NCI-H226 (cell line): ENCODE measurements at places on chromosomes 13 and 19.
A peak's percentile ranks its signal among the peaks of the same experiment; 100 is the strongest.

DNA sequence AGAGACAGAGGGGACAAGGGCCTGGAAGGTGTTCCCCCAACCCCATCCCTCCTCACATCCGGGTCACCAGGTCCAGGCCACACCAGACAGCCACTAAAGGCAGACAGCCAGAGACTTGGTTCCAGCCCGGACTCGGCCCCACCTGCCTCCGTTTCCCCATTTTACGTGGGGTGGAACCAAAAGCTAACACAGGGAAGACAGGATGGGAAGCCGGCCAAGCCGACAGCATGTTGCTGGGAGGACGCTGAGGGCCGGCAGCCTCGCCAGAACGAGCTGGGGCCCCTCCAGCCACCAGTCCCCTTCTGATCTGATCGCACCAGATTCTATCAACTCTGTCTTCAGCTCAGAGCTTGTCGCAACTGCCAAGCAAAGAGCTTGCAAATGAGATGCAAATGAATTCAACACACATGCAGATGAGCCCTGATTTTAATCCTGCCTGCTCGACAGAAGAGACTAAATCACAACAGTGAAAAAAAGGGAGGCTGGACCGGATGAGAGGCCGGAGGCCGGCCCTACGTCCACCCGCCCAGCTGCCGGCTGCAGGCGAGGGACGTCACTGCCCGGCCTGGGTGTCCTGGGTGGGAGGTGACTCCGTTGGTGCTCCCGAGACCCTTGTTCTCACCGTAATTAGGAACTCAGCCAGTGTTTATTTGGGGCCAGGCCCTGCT is 17.5 kb upstream of the SHC2 start:
- no peak for DNase-seq

DNA sequence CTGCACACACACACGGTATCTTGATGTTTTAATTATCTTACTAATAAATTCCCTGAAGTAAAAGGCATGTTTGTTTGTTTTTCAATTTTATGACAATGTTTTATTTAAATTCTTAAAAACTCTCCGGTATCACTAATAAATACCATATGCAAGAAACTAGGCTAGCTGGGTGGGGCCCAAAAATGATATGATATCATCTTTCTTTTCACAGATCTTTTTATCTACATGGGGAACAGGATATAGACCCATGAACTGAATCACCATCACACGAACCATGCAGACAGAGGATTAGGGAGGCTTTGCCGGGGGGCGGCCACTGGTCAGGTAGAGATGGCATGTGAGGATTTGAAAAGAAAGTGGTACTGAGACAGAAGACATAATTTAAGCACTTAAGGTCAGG is 266.4 kb downstream of the ENOX1 start:
- DNase-seq: no peak

DNA sequence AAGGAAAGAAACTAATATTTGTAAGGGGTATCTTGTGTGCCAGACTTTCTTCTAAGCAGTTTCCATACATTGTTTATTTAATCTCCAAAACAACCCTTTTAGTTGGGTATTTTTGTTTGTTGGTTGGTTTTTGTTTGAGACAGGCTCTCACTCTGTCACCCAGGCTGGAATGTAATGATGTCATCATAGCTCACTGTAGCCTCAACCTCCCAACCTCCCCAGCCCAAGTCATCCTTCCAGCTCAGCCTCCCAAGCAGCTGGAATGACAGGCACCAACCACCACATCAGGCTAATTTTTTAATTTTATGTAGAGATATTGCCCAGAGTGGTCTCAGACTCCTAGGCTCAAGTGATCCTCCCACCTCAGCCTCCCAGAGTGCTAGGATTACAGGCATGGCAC is 41.2 kb upstream of the LSM14A start:
- DNase-seq: no peak

DNA sequence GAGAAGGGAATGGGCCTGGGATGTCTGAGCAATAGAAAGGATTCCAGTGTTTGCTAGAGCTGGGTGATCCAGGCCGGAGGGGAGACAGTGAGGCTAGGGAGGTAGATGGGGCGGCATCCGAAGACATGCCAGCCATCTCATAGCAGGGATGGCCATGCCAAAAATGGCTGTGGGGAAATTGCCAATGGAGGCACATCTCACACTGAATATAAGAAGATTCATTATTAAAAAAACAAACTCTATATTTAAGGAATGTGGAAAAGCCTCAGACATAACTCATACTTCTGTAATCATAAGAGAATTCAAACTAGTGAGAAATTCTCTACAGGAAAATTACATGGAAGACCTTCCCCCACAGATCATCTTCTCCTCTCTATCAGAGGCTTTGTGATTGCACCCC is 289.2 kb downstream of the FGF9 start:
- no peak for DNase-seq

- peak; percentile 17 for DNase-seq
Observed at GRCh38 chr13:64471916-64472315, 2758.2 kb downstream of the PCDH9 start.

GRCh38 chr19:16571283-16571682 is 932 bp downstream of the SLC35E1 start:
- no peak for DNase-seq

DNA sequence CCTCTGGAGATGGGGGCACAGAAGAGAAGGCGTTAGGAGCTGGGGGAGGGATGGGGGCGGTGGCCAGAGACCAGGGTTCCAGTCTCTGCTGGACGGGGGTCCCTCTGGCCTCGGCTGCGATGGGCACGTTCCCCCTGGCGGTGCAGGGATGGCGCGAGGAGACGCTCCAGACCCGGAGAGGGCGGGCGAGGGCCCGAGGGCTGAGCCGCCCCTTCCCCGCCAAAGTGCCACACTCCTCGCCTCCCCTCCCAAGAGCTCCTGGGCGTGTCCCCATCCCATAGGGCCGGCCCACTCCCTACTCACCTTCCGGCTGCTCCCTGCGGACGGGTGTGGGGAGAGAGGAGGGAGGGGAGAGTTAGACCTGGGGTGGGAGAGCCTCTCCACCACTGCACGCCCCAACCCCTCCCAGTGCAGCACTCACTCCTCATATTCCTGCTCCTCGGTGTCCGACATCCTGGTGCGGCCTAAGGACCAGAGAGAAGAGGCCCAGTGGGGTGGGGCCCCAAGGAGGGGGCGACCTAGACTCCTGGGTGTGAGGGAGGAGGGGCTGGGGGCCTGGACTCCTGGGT is 2.2 kb downstream of the TNNT1 start:
- DNase-seq: peak; percentile 98

DNA sequence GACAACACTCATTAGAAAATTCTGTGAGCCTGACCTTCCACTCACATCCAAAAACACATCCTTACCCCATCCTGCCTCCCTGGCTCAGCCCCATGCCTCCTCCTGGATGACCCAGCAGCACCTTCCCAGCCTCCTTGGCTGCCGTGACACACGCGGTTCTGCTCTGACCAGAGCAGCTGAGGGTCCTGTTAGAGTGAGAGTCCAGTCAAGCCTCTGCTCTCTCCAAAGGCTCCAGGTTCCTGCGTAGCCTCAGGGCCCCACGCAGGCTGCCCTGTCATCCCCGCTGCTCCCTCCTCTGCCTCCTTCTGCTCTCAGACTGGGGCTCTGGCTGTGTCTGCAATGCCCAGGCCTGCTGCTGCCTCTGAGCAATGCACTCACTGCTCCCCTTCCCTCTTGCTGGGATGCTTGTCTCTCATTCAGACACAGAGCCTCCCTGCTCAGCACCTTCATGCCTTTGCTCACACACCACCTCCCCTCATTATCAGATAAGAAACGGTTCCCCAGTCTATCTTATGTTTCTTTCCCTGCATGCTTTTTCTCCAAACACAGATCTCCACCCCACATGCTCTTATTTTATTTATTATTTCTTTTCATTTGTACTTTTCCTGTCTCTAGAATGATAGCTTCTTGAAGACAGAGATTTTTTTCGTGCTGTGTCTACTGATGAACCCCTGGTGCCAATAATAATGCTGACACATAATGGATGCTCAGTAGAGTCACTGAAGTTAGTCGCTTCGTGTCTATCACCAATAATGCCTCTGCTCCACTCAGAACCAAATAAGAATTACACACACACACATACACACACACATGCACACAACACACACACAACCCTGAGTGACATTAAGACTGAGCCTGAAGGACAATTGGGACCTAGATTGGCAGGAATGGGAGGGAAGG is 10.2 kb upstream of the SIGLEC6 start:
- no peak for DNase-seq

DNA sequence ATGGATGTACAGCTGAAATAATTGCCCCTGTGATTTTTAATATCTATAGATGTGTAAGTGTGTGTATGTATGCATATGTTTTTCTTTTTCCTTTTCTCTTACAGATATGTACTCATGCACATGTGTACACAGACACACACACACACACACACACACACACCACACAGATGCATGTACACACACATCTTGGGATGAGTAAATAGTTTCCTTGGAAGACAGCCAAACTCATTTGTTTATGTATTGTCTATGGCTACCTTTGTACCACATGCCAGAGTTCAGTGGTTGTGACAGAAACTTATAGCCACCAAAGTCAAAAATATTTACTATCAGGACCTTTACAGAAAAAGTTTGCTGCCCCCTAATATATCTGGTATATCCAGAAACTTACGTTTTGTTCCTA is 192.6 kb downstream of the MAB21L1 start:
- no peak for DNase-seq

DNA sequence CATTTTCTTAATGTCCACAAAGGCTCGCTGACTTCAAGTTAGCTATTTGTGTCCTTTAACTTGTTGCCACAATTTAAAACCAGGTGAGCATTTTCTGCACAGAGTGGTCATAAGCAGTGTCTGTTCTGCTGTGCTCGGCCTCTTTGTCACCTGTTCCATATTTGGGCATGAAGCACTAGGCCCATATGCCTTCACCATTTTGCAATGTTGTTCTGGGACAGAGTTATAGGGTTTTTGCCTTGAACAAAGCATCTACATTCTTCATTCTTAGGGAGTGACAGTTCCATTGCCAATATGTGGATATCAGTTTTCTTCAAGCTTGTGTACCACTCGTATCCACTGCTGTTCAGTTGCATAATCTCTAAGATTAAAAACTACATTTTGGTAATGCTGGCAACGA is 56.1 kb downstream of the LRCH1 start:
- no peak for DNase-seq

- peak; percentile 47 for DNase-seq
Observed at GRCh38 chr13:87684850-87685742, 13.9 kb downstream of the SLITRK5 start.

DNA sequence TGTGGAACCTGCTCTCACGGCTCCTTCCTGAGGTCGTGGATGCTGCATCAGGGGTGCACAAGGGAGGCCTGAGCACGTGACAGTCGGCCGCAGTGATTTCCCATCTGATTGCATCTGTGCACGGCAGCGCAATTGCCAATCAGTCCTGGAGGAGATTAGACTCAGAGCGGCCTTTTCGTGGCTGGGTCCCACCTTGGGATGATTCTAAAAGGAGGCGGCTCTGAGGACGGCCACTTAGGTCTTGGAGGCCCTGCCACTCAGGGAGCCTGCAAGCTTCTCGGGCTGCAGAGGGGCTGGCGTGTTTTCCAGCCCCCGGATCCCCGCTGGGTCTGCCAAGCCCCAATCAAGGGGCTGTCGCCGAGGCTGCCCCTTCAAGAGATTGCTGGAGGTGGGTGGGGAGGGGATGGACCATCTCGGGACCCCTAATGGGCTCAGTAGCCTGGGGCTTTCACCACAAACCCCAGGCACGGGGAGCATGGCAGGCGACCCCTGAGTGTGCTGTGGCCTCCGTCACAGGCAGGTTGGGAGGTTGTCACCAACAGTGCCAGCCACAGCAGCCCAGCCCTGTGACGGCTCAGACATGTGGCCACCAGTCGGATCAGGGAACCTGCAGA is 51.6 kb downstream of the SOX1 start:
- no peak for DNase-seq

GRCh38 chr13:92346046-92346445 is 880.6 kb upstream of the GPC6 start:
- no peak for DNase-seq

DNA sequence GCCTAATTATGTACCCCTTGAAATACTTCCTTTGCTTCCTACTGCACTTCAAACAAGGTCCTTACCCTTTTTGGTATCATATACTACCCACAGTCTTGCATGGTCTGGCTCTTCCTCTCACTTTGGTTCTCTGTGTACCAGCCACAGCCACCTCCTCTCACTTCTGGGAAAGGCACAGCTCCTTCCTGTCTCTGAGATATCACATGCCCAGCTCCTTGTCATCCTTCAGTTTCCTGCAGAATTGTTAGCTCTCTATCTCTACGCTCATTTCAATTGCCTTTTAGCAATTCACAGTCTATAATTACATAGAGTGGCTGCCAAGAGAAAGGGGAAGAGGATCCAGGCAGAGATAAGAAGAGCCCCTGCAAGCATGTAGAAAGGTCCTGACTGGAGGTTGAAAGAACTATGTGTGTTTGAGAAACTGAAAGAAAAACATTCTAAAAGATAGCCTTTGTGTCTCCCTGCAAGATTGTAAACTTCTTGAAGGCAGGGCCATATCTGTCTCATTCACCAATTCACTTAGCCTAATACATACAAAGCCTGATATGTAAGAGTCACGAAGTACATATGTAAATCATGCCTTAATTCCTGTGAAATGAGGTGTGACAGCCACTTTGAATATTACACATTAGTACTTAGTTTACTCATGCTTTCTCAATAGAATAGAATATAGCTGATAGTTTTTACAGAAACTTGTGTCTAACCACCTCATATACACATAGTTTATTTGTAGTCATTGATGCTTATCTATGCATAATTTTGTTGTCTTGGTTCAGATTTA is 933.1 kb downstream of the DIAPH3 start:
- no peak for DNase-seq

- no peak for DNase-seq
Observed at GRCh38 chr13:114225610-114226009, 9.1 kb upstream of the CDC16 start.

DNA sequence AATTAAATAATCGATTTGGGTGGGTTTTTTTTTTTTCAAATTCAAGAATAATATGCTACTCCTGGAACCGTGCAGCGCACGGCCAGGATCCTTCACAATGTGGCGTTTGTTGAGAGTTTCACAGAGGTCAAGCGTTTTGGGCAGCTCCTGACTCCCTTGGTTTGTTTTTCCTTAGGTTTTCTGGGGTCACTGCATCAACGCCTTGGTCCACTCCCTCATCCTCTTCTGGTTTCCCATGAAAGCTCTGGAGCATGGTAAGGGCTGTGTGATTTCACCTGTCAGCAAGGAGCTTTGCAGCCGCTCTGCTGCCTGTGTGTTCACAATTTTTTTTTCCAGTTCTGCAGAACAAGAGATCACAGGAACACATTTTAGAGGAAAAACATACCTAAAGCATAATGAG is 212.4 kb downstream of the SHISA2 start:
- no peak for DNase-seq

- DNase-seq: no peak
Observed at GRCh38 chr19:15562145-15562544, 52.9 kb upstream of the CYP4F8 start.

- DNase-seq: no peak
Observed at GRCh38 chr13:37596805-37597204, 1.8 kb downstream of the POSTN start.

DNA sequence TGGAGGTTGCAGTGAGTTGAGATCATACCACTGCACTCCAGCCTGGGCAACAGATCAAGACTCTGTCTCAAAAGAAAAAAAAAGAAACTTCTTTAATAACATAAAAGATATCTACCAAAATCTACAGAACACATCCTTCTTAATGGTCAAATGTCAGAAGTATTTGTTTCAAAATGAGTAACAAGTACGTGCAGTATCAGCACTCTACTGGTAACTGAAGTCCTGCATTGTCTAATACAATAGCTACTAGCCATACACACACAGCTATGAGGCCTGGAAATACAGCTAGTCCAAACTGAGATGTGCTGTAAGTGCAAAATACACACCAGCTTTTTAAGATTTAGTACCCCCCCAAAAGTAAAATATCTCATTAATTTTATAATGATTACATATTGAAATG is 88.1 kb downstream of the TSC22D1 start:
- no peak for DNase-seq
